Stimulated activated CD8-positive, alpha-beta memory T cell treated with anti-CD3 and anti-CD28 coated beads, Interleukin-7, amount 100 ng/mL, for 1 hour (primary cell): ENCODE measurements at places on chromosomes 7 and 10.

GRCh38 chr10:114276066-114276465 is 37.0 kb downstream of the VWA2 start:
- DNase-seq = no peak

- DNase-seq = no peak
Observed at GRCh38 chr10:110764793-110765512, 106.8 kb upstream of the PDCD4 start.

- DNase-seq = no peak
Observed at GRCh38 chr10:61592581-61592980, 70.1 kb upstream of the CABCOCO1 start.

- DNase-seq = no peak
Observed at GRCh38 chr7:71618278-71618677, 486.3 kb downstream of the GALNT17 start.

GRCh38 chr7:111801277-111801676 is 239.0 kb upstream of the IMMP2L start:
- no peak for DNase-seq

- DNase-seq = no peak
Observed at GRCh38 chr7:28064437-28064836, 116.2 kb downstream of the JAZF1 start.

- no peak for DNase-seq
Observed at GRCh38 chr10:55358539-55358938, 557.5 kb upstream of the PCDH15 start.

GRCh38 chr7:27299861-27300260 is 57.3 kb downstream of the EVX1 start:
- no peak for DNase-seq

DNA sequence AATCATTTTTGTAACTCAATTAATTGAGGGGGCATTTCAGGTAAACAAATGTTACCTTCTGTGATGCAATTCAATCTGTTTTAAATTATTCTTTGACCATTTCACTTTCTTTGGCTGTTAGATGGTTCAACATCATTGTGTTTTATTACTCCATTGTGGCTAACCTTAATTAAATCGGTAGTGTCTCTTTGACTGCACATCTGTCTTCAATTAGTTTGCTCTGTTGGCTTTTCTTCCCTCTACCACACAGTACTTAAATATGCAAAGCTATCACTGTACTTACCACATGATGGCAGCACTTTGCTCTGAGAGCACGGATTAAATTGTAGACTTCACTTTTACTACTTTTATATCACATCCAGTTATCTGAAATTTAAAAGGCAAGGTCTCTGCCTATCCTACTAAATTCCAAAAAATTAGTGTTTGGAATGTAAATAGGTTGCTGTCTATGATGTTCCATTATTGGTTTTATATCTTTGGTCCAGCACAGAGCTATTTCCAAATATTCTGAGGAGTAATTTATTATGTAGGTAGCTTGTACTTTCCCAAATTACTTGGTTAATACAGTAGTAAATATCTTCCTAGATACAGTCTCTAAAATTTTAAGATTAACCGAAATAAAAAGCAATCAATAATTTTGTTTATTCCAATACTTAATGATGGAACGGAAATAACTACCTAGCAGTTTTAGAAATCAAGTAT is 352.0 kb downstream of the PCLO start:
- no peak for DNase-seq

- no peak for DNase-seq
Observed at GRCh38 chr10:89092439-89092838, 101.8 kb downstream of the FAS start.

DNA sequence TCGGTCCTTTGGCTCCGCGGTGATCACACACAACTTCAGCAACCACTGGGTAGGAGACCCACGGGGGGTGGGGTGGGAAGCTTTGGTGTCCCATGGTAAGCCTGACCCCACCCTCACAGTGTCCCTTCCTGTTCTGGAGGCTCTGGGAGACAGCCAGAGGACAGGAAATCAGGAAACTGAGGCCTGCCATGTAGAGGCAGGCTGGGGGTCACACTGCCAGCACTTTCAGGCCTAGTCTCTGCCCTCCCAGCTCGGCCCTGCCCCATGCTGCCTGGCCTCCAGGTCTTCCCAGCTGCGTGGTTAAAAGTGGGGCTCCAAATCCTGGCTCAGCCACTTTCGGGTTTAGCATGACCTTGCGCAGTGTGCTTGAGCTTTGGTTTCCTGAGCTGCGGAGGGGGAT is 10.9 kb downstream of the AQP1 start:
- DNase-seq = no peak

DNA sequence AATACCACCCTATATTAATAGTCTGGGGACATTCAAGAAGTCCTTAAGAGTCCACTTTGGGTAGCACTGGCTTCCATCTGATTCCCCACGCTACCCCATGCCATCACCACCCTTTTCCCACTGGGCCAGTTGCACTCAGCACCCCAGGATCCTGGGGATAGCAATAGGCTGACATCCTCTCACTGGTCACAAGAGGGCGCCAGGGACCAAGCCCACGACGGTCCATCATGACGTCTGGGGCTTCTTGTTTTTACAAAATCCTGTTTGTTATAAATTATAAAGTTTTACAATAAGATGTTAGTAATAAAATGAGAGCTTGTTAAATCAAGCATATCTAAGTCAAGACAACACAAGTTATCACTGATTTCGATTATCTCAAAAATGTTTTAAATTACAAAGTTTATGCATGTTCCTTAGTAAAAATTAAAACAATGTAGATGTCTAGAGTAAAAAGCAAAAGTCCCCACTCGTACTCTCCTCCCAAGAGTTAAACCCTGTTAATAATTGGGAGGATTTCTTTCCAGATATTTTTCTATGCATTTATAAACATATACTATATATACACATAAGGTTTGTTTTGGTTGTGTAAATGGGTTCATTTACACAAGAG is 15.4 kb downstream of the GPNMB start:
- DNase-seq = no peak

DNA sequence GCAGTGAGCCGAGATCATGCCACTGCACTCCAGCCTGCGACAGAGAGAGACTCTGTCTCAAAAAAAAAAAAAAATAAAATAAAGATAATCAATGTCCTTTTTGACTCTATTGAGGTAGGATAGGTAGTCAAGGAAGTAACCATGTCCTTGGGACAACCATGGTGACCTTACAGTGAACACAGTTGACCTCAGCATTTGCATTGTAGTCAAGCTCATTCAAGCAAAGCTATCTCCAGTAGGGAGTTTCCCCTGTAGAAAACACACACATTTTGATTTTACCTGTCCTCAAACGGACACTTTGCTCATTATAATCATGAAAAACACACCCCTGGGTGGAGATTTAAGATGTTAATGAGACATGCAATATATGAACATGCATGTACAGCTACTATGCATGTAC is 171.7 kb downstream of the KIF20B start:
- DNase-seq = no peak
